Amniotic stem cell (primary cell): ENCODE measurements at places on chromosomes 7 and 10.

DNA sequence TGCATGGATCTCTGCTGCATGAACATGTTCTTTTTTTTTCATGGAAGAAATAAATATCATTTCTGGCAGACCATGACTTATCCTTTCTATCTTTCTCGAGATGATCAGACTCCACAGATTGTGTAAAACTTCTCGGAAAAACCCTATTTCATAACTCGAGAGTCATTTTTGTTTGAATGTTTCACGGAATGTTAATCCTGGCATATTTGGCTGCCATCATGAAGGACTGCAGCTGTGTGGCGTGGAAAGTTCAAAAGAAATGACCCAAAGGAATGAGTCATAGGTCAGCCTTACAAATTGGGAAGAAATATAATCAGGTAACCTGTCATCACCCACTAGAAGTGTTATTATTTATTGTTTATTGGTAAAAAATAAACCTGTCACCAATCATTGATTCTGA is 566.8 kb downstream of the SDK1 start:
- DNase-seq, result no peak

GRCh38 chr7:5691606-5692005 is 89.9 kb downstream of the RNF216 start:
- DNase-seq, result no peak

GRCh38 chr7:22357311-22358175 is 589 bp upstream of the RAPGEF5 start:
- DNase-seq, result no peak

DNA sequence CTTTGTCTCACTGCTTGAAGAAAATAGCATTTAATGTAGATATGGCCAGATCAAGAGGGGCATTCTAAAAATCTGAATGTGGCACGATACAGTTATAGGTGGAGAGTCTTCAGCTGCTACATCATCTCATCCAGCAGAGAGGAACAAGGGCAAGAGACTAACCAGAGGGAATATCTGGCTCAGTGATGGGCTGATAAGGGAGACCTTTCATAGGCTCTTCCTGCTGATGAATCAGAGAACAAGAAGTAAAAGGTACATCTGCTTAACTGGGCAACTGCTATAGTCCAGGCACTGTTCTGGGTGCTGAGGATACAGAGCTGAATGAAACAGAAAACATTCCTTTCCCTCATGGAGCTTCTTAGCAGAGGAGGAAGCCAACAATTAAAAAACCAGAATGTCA is 37.9 kb downstream of the PIP4K2A start:
- no peak for DNase-seq

- peak; percentile 54 for DNase-seq
These were observed 595.9 kb upstream of the AUTS2 start for GRCh38 chr7:69002416-69002815.

DNA sequence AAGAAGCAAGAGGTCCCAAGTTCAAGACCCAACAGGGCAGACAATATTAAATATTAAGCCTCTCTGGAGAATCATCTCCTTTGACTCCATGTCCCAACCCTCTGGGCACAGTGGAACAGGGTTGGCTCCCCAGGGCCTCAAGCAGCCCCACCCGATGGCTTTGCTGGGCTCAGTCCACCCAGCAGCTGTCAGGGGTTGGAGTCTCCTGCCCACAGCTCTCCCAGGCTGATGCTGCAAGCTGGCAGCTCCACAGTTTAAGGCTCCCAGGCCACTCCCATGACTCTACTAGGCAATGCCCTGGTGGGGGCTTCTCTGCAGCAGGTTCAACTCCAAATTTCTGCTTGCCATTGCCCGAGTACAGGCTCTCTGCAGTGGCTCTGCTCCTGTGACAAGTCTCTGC is 55.1 kb downstream of the LARP4B start:
- no peak for DNase-seq

- DNase-seq, result no peak
These were observed 48.7 kb upstream of the UBN2 start for GRCh38 chr7:139182363-139182762.

DNA sequence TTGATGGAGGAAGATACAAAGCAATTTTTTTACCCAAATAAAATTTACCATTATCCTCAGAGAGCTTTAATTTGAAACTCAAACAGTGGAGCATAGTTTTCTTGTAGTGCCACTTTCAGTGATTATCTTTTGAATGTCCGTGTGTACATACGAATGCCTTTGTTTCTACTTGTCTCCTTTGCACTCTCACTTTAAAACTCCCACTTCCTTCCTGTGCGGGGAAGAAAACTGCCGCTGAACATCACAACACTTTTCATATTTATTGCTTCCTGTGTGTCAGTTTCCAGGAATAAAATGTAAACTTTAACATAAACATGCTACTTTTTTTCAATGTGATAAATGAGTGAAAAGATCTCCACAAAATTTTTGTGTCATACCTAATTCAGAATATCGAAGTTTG is 102.4 kb downstream of the SEMA3A start:
- DNase-seq, result no peak

DNA sequence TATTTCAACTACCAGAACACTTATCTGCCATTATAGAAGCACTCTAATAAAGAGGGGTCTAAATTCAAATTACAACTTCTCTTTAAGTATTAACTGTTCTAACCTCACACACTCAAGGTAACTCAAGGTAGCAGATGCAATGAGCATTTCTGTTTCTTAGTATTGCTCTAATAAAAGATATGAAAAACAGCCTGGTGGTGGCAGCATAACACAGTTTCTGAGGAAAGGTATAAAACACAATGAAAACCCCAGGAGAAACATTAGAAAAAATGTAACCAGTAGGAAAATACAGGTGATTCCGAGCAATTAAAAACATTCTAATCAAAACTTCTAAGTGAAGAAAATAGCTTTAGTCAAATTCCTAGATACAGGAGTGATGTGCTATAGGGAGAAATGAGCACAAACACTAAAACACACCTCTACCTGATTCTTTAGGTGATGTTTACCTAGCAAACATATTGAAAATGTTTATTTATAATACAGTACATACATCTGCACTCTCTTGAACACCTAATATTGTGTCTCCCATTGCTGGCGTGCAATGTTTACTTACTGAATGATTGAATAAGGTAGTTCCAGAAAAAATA is 3.5 kb downstream of the MKRN1 start:
- DNase-seq, result no peak

DNA sequence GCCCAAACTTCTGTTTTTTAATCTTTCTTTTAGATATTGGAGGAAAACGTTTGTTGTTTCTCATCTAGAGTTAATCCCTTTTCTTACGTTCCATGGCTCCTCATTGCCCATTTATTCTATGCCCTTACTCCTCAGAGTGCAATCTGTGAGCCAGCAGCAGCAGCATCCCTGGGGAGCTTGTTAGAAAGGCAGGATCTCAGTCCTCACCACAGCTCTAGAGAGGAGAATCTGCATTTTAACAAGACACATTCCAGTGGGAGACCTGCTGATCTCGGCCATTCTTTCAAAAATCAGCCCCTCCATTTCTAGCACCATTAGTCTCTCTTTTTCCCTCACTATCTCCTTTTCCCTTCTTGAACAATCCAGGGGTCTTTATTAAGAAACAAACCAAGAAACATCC is 84.4 kb upstream of the NOBOX start:
- no peak for DNase-seq
